ENCODE measurements at places on chromosomes 2 and 18.
A peak's percentile ranks its signal among the peaks of the same experiment; 100 is the strongest.

DNA sequence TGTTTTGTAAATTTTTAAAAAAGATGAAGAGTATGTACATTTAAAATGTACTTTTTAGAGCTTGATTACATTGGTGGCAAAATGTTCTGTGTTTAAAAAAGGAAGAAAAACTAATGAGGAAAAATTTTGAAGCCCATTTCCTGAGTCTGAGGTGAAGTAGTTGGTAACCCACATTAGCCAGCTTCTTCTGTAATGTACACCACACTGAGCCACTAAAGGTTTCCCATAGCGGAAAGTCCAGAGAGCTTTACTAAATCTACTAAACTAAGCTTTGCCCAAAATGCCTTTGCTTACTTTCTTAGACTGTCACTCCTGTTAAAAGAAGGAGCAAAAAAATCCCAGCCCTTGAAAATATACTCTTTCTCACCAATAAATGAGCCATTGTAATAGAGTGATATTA lies 804.8 kb upstream of the ZEB2 start:
- peak; percentile 4 for DNase-seq

DNA sequence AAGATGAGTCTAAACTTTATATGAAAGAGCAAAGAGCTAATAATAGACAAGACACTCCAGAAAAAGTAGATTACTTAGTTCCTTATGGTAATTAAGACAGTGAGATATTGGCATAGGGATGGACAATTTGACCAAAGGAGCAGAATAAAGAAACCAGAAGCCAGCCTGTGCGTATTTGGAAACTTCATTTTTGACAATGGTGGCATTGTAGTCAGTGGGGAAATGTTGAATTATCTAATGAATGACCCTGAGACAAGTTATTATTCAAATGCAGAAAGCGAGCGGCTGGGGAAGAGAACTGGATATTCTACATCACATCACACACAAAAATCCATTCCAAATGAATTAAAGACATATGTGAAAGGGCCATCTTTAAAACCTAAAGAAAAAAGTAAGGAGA lies 144.3 kb downstream of the DTNB start:
- DNase-seq: no peak

DNA sequence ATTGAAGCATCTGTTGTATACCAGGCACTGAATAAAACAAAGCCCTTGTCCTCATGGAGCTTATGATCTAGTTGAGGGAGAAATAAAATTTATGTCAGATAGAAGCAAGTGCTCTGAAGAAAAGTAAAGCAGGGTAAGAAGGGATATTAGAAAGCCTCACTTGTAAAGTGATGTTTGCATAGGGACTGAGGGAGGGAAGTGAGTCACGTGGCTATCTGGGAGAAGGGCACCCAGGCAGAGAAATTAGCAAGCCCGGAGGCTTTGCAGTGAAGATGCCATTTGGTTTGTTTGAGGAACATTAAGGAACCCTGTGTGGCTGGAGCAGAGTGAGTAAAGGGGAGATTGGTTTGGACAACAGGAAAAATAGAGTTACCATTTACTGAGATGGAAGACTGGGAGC lies 52.1 kb downstream of the RBBP8 start:
- no peak for DNase-seq

DNA sequence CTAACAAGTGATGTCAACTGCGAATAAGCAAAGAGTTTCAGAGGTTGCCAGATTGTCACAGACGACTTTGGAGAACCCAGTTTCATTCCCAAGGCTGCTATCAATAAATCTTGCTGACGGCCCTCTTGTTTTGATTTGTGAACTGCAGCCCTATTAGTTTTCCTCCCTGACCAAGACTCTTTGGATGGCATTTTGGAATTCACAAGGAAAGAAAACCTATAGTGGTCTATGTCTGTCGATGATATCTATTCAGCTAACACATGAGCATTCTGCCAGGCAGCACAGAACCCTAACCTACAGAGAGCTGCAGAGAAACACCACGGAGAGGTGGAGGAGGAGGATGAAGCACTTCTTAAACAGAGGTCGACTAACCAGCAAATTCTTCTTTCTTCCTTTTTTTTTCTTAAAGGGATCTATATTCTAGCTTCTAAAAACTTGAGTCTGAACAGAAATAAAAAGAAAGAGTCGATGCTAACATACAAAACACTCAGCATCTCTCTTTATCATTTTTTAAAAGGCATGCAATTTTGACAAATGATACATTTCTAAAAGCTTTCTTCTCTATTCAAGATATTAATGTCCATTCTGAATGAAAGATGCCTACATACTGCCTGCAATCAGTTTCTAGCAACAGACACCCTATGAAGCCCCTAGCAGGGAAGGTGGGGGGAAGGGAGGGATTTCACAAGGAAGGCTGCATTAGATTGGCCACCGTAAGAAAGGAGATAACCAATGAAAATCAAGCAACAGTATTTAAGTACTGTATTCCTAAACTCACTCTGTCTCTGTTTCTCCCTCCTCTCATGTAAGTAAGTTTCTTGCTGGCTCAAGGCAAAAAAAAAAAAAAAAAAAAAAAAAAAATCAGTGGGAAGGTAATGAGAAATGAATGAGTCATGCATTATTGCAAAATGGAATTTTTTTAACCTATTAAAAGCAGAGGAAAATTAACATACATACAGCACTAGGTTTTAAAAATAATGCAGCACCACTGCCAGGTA lies 83.0 kb upstream of the CHRNA1 start:
- no peak for DNase-seq

DNA sequence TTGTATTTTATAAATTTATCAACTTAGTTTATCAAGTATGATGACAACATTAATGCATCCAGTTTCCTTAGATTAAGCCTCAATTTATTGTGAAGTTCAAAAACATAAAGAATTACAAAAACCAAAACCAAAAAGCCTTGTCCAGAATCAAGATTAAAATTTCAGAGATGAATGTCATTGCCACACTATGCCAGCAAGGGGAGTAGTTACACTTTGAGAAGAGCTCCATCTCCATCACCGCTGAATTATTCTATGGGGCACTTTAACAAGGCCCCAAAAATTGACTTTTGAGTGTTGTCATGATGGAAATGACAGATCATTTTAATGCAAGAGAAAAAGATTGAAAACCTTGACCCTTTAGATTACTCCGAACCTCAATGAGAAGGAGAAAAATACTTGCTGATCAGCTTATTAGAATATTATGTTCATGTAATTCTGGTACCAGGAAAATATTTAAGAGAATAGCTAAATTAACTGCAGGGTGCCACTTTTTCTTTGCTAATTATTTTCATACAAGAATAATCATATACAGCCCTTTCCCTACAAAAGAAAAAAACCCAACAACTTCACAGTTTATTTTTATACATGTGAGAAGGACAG lies 152.5 kb upstream of the AQP4 start:
- DNase-seq: no peak

DNA sequence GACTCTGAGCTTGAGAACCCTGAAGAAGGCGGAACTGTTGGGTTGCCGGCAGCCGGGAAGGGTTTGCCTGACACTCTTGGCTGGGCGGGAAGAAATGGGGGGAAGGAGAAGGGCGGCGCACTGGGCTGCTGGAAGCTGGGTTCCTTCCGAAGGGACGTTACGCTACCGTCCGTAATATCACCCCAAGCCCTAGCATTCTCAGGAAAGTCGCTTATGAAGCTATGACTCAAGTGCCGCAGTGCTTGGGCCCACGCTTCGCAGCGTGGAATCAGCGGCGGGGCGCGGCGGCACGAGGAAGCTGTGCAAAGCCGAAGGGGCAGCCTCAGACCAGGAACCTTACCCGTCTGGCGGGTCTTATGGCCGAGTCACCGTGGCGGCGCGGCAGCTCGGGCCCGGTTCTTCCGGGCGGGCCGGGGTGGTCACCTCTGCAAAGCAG lies 50.2 kb upstream of the SIGLEC15 start:
- peak; percentile 72 for DNase-seq

DNA sequence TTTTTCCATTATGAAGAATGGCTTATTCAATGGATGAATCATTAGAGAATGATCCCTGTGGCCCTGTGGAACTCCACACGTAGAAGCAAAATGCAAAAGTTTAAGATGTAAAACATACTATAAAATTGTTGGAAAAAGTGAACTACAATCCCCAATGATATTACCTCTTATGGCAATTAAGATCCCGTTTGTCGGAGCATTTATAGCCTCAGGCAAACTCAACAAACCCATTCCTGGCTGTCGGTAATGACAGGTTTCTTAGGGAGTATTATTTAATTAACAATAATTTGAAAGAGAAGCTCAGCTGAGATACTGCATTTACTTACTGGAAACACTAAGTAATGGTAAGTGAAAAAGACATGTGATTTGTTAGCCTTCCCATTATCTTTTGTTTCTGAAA lies 138.3 kb downstream of the CDH20 start:
- DNase-seq: no peak

GRCh38 chr2:226184940-226185615 lies 614.5 kb downstream of the IRS1 start:
- DNase-seq: no peak
